ENCODE measurements at places on chromosomes 6 and 20.

DNA sequence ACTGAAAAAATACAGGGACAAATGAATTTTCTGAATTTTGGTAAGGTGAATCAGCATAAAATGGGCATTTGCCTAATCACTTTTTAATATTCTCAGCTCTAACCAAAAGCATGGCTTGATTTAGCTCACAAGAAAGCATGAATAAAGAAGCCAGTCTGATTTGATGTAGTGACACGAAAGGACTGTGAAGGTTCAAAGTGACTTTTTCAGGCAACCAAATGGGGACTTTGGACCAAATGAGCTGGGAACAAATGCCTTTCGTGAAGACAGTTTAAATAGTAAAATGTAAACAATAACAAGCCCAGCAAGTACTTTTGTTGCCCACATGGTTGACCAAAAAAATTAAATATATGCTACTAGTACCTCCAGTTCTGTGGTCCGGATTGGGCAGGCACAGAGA lies 12.9 kb upstream of the CBLN4 start:
- DNase-seq, result no peak

DNA sequence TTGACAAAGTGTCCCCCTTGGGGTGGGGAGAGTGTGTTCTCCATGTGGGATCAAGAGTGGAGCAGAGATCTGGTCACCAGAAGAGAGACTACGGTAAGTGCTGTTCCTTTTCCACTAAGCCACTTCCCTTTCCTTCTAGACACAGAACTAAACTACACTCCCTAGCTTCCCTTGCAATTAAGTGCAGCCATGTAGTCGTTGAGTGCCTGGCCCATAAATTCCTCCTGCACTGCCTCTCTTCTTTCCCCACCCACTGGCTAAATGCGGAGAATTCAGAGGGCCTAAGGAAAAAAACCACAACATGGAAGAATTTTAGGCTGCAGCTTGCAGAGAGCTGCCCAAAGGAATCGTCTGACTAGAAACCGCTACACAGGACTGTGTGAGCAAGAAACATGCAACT lies 1.5 kb downstream of the WDR27 start:
- DNase-seq, result no peak

DNA sequence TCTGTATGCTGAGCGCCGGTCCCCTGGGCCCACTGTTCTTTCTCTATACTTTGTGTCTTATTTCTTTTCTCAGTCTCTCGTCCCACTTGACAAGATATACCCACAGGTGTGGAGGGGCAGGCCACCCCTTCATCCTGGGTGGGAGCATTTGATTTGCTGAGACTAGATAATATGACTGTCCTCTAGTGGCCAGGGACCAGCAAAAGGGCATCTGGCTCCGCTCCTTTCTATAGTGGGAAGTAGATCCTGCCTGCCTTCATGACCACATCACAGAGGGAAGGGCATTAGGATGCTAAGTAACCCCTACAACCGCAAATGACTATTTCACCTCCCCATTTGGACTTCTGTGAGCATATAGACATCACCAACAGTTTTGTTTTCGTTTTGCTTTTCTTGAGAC lies 64.5 kb downstream of the TRMT6 start:
- DNase-seq, result no peak

DNA sequence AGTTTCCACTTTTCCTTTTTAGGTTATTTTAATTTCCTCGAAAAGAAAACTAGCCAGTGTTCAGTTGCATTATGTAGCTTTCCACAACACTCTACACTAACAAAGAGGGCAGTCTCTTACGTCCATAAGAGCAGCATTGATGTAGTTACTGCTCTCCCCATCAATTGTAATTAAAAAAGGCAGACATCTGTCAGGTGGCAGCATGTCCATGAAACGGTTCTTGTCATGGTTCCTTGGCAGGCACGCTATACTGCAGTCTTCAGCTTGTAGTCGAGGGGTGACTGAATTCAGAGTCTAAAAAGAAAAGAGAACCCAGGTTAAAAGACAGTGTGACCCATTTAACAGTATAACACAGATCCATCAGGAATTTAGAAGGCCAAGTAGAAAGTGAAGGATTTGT lies 80.1 kb upstream of the THEMIS start:
- no peak for DNase-seq

DNA sequence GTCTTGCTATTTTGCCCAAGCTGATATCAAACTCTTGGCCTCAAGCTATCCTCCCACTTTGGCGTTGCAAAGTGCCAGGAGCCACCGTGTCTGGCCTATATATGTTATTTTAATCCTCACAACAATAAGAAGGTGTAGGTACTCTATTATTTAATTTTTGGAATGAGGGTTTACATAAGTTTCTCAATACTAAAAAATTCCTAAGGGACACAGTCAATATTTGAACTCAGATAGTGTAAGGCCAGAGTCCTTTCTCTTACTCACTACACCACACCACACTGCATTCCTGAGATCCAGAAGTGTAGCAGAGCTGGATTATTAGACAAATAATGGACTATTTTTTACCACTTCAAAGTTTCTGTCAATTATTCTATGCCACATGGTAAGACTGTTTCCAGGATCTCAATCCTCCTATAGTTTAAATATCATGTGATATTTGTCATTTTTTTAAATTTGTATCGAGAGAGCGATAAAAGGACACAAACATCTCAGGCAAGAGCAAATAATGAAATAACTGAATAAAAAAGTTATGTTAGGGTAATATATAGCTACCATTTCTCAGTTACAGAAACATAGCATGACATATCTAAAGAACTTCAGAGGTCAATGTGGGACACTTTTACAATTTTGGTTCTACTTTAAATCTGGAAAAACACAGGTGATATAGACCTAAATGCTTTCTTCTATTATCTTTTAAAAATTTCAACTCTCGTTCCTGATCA lies 162.2 kb upstream of the THEMIS start:
- DNase-seq, result no peak

- peak; percentile 98 for DNase-seq
Observed at GRCh38 chr20:54132612-54133433, 41.0 kb downstream of the CYP24A1 start.

GRCh38 chr6:161169696-161170095 lies 104.2 kb downstream of the AGPAT4 start:
- peak; percentile 80 for DNase-seq

GRCh38 chr6:96465321-96465903 lies 56.2 kb upstream of the UFL1 start:
- no peak for DNase-seq

GRCh38 chr20:2417213-2417541 lies 36.5 kb downstream of the TGM6 start:
- DNase-seq, result no peak

Measured in skeletal muscle cell (primary cell).